Hair follicle dermal papilla cell (primary cell): ENCODE measurements at places on chromosomes 3 and 15. TPM values are rescaled to one million over a fixed set of nuclear protein-coding genes. Genes with fewer than 3 reads are reported as not detected.

Gene FILIP1L
- total RNA-seq, result 8.9 and 11.0 TPM in 2 replicates

Gene GOLGA8S
- total RNA-seq, result not detected in 2 replicates

Gene GJD2
- under 0.01 and 0.12 TPM in 2 replicates for total RNA-seq

Gene IL12A
- 2.4 and 2.8 TPM in 2 replicates for total RNA-seq

Gene COL8A1
- total RNA-seq, result 36.4 and 726 TPM in 2 replicates
